ENCODE measurements at places on chromosomes 1 and 21.

DNA sequence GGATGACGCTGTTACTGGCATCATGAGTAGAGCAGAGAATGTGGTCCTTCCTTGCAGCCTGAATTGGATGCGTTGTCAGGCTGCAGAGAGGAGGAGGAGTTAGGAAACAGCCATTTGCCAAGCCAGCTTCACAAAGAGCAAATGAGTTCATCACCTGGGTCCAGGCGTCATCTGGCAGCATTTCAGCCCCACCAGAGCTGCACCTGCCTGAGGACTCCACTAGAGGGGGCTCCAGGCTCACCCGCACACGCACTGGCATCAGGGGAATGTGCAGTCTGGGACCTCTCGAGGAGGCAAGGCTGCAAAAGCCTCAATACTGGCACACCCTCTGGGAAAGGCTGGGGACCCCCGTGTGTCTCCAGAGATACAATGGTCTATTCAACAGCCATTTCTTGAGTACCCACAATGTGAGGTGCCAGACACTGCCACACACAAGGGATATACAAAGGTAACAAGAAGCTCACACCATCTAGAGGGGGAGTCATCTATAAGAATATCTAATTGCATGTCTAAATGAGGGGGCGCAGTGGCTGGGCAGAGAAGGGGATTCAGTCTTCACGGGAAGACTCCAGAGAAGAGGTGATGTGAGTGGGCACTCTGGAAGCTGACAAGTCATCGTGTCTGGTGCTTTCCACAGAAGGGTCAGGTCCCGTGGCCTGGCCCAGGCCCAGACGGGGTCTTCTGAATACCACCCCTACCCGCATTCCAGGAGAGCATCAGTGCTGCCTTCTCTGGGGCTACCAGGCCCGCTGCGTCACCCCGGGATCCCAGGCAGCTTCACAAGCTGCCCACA is 53.5 kb upstream of the CNTN2 start:
- DNase-seq, result peak; percentile 43

GRCh38 chr1:42214447-42214871 is 49.9 kb upstream of the GUCA2A start:
- DNase-seq, result no peak

GRCh38 chr21:44328242-44328895 is 10.8 kb downstream of the CFAP410 start:
- no peak for DNase-seq

GRCh38 chr1:14616632-14617396 is 18.3 kb downstream of the KAZN start:
- DNase-seq, result no peak

DNA sequence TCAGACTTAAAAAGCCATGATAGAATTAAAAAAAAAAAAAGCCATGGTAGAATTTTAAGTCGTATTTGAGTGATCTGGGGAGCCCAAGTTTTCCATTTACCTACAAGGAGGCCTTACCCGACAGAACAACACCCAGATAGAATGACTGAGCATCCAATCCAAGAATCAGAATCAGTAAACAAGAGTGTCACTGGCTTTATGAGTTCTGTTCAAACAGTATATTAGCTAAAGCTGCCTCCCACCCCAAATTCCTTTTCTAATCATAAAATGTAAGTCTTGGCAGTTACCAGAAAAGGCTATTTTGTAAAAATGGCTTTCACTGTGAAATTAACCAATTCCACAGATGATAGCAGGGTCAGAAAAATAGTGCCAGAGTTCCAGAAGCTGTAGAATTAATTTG is 1.2 kb downstream of the GTF2B start:
- DNase-seq, result no peak

DNA sequence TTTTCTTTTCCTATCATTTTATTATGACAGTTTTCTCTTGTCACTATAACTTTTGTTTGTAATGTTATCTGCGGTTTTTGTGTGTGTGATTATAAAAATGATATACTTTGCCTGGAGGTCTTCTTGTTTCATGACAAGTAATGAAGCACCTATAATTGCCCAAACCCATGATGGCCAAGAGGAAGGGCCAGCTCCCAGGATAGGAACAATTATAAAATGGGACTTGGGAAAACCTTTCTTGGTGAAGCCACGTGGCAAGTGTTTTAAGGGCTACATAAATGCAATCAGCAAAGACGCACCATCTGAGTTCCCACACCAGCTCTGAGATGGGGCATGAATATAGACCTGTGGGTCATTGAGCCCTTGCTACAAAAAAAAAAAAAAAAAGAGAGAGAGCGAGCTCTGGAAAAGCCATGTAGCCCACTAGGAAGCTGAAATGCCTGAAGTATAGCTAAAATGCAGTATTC is 462.6 kb upstream of the RUNX1 start:
- DNase-seq, result no peak

DNA sequence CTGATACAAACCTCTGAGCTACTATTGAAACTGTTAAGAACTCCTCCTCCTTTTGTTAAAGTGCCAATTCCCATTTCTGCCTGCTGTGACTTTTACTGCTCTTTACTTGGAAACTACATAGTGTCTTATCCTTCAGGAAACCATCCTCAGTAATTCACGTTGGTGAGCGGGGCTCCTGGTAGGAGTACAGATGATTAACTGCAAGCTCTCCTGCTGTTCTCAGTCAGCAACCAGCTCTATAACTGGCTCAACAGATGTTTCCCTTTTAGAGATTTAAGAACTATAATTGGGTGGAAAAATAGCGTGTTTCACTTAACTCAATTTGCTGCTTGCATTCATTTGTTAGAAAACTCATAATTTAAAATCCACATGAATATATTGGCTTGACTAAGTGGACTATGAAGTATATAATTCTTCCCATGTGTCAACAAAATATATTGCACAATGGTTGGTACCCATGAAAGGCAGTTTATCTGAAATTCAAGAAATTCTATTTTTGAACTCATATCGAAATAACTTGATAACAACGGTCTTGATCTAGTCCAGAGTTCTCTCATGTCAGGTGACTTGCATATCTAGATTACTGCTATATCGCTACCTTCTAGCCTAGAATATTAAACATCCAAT is 574.0 kb downstream of the KCNT2 start:
- DNase-seq, result no peak

- DNase-seq, result no peak
Measured at GRCh38 chr1:119253366-119253765, 112.9 kb upstream of the WARS2 start.

DNA sequence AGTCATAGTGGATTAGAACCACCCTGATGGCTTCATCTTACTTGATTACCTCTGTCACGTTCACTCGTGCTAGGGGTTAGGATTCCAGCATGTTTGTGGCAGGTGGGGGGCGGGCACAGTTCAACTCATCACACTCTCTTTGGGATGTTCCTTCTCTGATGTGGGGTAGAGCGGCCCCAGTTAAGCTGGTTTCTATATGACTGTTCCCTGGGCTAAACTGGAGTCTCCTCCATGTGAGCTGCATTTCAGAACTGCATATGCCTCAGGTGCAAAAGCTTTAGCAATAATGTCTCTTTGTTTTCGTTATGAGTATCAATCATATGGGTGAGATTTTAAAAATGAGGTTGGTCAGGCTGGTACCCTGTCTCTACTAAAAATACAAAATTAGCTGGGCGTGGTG is 393.2 kb downstream of the RPS6KC1 start:
- no peak for DNase-seq

GRCh38 chr1:75672108-75672507 is 52.4 kb upstream of the ACADM start:
- no peak for DNase-seq

DNA sequence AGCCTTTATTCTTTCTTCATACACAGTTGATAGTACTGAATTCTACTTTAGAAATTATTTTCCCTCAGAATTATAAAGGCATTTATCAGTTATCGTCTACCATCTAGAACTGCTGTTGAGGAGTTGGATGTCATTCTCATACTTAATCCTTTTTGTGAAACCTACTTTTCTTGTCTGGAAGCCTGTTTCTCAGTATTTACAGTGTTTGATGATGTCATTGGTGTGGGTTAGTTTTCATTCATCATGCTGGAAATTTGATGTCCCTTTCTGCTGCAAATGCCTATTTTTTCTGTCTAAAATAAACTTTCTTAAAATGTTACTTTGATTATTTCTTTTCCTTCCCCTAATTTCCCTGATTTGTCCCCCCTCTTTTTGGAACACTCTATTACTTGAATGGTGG is 22.8 kb upstream of the ZNF281 start:
- no peak for DNase-seq

GRCh38 chr1:226736908-226737818 is 1.9 kb downstream of the ITPKB start:
- no peak for DNase-seq

DNA sequence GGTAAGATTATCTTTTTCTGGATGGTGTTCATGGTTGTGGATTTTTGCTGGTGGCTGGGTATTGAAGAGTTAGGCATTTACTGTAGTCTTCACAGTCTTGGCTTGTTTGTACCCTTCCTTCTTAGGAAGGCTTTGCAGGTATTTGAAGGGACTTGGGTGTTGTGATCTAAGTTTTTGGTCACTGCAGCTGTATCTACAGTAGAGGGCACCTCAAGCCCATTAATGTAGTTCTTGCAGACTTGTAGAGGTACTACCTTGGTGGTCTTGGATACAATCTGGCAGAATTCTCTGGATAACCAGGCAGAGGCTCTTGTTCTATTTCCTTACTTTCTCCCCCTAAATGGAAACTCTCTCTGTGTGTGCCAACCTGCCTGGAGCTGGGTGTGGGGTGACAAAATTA is 155.8 kb upstream of the BRINP3 start:
- no peak for DNase-seq

DNA sequence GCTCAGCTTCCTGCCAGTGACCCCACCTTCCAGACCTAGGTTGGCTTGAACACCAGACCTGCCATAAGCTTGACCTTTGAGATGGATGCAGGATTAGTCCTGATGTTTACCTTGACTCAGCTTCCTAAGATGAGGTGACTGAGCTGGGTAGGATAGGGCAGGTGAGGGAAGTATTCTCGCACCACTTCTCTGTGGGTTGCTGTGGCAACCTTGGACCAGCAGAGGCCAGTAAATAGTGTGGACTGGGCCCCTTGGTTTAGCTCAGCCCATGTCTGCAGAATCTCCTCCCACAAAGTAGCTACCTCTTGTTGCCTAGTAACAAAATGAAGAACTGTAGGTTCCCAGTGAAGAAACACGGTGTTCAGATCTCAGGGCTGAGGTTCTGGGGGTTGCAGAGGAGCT is 8.4 kb downstream of the RPS6KA1 start:
- DNase-seq, result no peak

GRCh38 chr21:44349416-44349846 is 4.0 kb upstream of the TRPM2 start:
- no peak for DNase-seq

DNA sequence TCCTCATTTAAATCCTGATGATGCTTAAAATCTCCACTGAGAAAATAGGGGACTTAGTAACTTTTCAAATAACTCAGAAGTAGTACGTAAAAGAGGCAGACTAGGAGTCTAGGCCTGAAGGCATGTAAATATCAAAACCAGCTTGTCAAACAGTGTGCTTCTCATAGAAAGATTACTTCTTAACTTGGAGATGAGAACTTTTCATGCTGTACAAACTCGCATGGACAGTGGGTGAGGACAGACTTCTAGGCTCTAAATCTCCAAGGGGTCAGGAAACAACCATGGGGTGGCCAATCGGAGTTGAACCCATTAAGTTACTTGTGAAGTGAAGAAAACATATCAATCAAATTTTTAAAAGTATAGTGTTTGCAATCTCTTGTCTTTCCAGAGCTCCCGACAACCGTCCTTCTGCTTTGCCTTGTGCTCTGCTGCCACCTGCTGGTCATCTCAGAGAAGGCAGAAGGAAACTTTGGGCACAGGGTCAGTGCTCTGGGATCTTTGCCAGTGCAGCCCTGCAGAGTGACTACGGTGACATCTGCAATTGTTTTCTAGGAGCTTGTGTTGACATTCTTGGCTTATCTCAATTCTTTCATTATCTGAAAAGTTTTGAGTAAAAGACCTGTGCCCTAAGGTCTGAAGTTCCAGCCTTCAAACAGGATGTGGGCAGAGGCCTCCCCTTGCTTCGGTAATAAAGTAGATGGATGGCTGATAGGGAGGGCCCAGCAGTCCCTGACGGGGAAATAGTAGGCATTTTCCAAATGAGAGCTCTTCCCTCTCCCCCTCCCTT is 105.1 kb upstream of the PDE4B start:
- peak; percentile 54 for DNase-seq

DNA sequence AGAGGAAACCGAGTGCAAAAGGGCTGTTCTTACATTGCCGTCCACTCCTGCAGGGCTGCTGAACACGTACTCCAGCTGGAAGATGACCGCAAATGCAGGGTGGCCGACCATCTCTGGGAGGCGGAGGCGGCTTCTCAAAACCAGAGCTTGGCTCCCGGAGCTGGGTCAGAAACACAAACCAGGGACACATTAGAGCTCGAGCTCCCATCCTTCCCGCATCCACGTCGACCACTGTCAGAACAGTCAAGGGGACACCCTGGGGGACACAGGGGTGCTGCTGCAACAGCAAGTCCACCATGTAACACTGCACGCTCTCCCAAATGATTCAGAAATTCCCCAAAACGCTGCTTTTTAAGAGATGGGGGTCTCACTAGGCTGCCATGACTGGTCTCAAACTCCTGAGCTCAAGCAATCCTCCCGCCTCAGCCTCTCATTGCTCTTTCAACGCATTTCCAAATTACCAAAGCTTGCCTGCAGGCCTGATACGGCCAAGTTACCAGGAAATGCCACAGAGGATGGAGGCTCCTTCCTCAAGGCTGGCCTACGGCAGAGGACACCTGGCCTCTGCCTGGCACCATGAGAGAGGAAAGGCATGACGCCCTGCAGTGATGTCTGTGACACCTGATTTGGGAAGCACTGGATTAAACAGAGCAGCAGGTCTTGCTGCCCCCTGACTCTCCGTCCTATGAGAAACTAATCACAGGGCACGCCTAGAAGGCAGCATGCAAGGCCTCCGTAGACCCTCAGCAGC is 45.0 kb downstream of the NPHP4 start:
- DNase-seq, result no peak

GRCh38 chr1:204258213-204259115 is 44.7 kb upstream of the GOLT1A start:
- peak; percentile 25 for DNase-seq

GRCh38 chr1:205579711-205580110 is 52.1 kb downstream of the ELK4 start:
- DNase-seq, result no peak

GRCh38 chr1:8082945-8083344 is 56.8 kb upstream of the ERRFI1 start:
- no peak for DNase-seq

- DNase-seq, result no peak
Measured at GRCh38 chr1:47555841-47556560, 118.2 kb downstream of the FOXD2 start.

- DNase-seq, result no peak
Measured at GRCh38 chr1:150142083-150142482, 7.6 kb upstream of the PLEKHO1 start.

DNA sequence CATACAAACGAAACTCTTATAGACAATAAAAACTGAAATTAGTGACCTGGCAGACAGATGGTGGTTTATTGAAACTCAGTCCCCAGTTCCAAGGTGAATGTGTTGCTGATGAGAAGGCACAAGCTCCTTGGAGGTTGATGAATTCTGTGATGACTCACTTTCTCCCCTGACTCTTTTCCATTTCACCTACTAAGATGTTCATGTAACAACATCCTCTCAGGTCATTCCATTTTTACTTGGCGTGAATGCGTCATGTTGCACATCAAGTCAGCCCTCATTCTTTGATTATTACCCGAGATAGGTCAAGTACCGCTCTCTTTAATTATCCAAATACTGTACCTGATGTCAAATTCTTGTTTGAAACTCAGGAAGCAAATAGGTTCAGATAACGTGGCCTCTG is 10.1 kb upstream of the IL10RB start:
- no peak for DNase-seq

GRCh38 chr21:14736162-14736561 is 190.0 kb upstream of the SAMSN1 start:
- no peak for DNase-seq

- no peak for DNase-seq
Measured at GRCh38 chr1:4004635-4005430, 104.8 kb upstream of the C1orf174 start.

Data from HFF-Myc (cell line).